Osteoblast (primary cell): ENCODE measurements at places on chromosomes 16 and 17.

DNA sequence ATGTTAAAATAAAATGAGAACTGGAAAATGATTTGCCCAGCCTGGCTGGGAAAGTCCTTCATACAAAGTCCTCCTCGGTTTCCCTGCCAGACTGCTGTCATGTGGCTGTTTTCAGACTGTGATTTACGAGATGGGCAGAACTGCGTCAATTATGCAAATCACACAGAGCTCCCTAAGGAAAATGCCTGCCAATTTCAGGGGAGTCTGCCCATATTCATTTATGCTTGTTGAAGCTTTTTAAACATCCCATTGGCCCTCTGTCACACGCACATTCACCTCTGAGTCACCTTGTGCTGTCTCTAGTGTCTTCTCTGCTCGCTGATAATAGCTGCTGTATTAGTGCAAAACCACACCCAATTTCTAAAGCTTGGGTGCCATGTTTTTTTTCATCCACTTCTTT, 81.7 kb upstream of the FAM20A start:
- DNase-seq, result no peak

DNA sequence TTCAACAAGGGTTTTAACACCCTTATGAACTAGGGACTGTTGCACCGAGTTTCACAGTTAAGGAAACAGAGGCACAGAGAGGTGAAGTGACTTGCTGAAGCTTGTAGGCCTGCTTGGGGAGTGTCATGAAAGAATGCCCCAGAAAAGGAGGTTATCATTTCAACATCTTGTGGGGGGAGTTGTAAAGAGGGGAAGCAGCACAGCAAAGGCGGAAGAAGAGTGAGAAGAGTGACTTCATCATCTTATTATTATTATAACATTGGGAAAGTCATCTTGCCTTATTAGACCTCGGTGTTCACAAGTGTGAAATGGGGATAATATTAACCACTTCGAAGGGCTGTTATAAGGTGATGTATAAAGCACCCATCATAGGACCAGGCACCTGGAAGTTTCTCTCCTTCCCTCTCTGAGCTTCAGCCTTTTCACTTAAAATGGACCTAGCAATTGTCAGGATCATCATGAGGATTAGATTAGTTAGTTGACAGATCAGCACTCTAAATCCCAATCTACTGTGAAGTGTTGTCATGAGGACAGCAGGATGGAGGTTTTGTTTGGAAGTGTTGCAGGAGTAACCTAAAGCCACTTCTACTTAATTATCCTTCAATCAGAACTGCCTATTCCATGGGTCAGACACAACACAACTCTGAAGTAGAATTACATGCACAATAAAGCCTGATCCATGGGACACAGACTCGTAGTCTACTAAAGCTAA, 2.3 kb downstream of the CCL4 start:
- no peak for DNase-seq

DNA sequence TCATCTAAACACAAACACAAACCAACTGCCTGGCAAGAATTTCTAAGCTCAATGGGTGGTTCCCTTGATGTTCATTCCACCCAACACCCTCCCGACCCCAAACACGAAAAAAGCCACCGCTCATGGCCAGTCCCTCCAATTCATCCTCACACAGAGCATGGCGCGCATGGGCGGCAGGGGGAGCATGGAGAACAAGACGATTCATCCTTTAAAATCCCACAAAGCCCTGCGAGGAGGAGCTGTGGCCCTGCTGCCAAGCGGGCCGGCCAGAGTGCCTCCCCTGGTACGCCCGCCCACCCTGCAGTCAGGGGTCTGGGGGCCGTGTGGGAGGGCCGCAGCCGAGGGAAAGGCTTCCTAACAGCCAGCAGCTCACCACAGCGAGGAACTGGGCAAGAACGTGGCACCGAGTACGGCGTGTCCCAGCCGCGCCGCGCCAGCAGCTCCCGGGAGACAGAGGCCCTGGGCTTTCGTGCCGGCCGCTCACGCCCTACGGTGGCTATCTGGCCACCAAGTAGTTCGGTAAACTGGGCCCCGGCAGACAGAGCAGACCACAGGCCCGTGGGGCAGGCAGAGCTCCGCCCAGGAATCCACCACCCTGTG, 60.9 kb downstream of the KLHDC4 start:
- no peak for DNase-seq

GRCh38 chr16:14015948-14016347, 55.2 kb upstream of the MRTFB start:
- peak; percentile 54 for DNase-seq

DNA sequence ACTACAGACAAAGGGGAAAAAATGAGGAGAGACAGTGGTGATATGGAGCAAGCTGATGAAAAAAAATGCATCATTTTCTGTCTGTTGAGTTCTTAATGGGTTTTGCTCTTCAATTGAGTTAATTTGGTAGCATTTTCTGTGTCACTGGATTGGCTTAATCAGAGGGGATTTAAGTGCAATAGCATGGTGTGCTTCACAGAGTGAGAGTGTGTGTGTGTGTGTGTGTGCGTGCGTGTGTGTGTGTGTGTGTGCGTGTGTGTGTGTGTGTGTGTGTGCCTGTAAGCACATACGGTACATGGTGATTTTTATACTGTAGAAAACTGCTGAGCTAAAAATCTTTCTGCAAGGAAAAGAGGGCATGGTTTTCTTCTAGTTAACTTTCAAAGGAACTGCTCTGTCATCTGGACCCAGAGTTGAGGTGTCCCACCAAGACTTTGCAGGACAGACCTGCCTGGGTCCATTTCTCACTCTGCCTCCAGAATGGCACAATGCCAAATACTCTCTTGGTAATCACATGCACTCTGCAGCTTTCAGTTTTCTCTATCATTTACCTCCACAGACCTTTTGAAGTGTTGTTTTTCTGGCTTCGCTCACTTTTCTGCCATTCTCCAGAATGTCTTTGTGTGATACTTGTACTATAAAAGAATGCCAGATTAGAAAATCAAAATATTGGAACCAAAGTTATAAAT, 952.6 kb upstream of the SOX9 start:
- DNase-seq, result no peak

DNA sequence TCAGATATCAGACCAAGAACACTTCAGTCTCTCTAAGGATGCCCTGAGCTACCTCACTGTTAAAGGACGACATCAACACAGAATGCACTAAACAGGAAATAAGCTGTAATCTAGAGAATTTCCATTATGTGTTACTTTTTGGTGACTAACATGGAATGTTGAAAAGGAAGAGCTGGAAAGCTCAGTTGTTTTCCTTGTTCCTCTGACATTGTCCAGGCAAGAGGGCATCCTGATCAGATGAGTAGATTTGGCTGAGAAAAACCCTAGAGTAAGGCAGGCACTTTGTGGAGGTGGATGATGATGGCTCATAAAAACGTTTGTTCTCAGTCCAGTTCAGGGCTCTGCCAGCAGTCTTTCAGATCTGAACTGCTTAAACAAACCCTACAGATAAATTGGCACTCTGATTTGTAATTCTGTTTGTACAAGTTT, 34.0 kb downstream of the DGKE start:
- peak; percentile 71 for DNase-seq

- DNase-seq, result peak; percentile 86
Measured at GRCh38 chr17:80491478-80492342, 15.3 kb upstream of the NPTX1 start.

DNA sequence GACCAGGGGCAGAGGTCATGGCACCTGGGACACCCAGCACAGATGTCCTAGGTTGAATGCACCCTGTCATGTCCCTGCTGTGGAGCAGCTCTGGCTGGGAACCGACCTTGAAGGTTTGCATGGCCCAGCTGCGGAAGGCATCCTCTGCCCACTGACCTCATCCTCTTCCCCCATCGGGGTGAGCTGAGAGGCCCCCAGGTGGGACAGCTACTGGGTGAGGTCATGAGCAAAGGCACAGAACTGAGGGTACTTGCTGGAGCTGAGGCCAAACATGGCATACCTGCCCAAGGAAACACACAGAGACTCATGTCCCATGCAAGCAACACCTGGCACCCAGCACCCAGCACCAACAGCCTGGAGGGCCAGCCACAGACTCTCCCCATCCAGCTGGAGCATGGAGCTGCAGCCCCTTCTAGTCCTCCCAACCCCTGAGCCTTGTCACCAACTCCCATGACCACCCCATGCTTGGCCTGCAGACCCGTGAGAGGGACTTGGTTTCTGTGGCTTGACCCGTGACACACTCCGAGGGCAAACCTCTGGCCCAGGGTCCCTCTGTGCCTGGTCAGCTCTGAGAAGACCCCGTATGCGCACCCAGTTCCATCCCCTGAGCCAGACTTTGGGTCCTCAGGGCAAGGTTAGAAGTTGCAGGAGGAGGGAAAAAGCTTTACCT, 33.1 kb downstream of the LGALS9 start:
- peak; percentile 22 for DNase-seq

- DNase-seq, result no peak
Measured at GRCh38 chr16:19997264-19997663, 76.4 kb downstream of the GPR139 start.

- DNase-seq, result no peak
Measured at GRCh38 chr17:67992548-67993152, 3.6 kb downstream of the C17orf58 start.

DNA sequence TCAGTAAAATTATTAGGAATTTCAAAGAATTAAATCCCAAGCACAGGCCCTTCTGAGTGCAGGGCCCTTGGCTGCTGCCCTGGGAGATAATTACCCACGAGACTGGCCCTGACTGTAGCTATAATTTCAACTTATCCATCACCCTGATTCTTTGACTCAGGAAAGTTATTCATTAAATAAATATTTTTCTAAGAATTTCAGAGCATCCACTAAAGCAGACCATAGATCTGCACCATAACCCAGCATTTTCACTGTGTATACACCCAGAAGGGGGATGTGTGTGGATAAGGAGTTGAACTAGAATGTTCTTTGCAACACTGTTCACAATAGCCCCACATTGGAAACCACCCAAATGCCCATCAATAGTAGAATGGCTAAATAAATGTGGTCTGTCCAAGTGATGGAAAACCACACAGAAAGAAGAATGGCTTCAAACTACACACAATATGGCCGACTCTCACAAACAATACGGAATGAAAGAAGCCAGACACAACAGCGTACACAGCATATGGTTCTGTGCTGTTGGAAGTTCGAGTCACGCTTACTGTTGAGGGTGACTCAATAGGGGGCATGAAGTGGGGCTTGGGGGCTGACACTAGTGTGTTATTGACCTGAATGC, 33.9 kb upstream of the MEAK7 start:
- no peak for DNase-seq

GRCh38 chr17:40311575-40311974, 2.6 kb downstream of the RARA start:
- peak; percentile 51 for DNase-seq

GRCh38 chr17:3890082-3890877, 2.6 kb downstream of the CAMKK1 start:
- peak; percentile 100 for DNase-seq

DNA sequence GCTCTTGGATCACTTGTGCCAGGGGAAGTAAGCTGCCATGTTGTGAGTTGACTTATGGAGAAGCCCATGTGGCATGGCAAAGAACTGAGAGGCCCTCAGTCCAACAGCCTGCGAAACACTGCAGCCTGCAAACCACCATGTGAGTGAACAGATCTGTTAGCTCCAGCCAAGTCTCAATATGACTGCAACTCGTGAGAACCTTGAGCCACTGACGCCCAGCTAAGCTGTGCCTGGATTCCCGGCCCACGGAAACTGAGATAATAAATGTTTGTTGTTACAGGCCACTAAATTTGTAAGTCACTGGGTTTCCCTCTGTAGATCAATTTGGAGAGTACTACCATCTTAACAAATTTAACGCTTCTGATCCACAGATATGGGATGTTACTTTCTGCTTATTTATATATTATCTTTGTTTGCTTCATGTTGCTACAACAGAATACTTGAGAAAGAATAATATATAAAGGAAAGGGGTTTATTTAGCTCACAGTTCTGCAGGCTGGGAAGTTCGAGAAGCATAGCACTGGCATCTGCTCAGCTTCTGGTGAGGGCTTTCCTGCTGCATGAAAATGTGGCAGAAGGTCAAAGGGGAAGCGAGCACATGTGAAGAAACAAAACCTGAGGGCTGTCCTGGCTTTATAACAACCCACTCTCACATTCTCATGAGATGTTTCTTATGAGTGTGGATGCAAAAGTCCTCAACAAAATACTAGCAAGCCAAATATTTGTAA, 29.4 kb upstream of the ATP2A3 start:
- DNase-seq, result peak; percentile 31

DNA sequence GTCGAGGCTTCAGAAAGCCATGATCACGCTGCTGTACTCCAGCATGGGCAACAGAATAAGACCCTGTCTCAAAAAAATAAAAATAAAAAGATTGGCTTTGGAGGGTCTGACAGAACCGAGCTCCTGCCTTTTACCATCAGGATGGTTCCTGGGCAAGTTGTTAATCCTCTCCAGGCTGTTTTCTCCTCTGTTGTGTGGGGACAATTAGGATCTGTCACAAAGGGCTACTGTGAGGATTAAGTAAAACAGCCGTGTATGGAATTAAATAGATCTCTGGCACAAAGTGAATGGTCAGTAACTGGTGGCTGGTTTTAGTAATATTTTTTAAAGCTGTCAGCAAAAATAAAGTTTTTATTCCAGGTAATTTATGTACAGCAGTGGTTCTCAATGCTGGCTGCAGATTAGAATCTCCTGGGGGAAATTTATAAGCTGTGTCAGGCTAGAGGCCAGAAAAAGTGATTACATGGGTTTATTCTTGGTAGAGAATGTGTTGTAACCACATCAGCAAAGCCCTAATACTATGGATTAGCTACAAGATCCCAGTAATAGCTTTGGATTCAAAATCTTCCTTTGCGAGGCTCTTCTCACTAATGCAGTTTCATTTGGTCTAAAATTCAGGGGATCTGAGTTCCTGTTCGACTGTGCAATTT, 47.2 kb downstream of the GPRC5B start:
- DNase-seq, result no peak

GRCh38 chr16:55728797-55729196, 73.0 kb downstream of the SLC6A2 start:
- DNase-seq, result no peak

DNA sequence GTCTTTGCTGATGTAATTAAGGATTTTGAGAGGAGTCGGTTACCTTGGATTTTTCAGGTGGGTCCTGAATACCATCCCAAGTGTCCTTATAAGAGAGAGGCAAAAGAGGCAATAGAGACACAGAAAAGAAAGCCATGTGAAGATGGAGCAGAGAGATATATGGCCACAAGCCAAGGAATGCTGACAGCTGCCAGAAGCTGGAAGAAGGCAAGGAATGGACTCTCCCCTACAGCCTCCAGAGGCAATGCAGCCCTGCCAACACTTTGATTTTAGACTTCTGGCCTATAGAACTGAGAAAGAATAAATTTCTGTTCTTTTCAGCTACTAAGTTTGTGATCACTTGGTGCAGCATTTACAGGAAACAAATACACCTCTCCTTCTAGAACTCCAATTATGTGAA, 8.2 kb upstream of the RNFT1 start:
- no peak for DNase-seq

DNA sequence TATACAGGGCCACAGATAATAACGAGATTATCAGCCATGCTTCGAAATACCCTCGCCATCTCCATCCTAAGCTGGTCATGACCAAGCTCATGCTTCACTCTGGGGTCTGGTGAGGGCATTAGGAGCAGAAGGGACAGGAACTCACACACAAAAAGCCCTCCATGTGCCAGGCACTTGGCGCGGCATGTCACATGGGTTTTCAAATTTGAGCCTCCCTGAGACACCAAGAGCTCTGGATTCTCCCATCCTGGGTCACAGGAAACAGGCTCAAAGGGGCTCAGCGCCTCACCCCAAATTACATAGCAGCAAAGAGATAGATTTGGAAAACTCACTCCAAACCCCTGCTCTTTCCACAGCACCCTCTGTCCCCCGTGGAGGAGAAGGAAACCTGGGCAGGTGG, 239.5 kb downstream of the GSG1L start:
- no peak for DNase-seq
